Stimulated activated CD8-positive, alpha-beta memory T cell treated with anti-CD3 and anti-CD28 coated beads, Interleukin-4, amount 100 ng/mL, for 4 hours (primary cell): ENCODE measurements at places on chromosomes 4 and X.

DNA sequence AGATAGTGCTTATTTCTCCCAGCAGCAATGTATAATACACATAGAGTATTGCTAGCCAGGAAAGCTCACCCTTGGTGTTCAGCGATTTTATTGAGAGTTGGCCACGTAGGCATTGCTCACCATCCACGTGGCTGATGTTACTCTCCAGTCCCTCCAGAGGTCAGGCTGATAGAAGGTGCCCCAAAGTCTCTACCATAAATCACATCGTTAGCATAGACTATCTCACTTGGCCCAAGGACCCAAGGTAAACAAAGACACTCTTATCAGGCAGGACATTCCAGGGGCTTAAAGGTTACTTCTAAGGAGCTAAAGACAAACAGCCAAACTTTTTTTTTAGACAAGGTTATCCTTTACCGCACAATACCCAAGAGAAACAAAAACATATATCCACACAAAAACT lies 30.3 kb upstream of the RGN start:
- no peak for DNase-seq

DNA sequence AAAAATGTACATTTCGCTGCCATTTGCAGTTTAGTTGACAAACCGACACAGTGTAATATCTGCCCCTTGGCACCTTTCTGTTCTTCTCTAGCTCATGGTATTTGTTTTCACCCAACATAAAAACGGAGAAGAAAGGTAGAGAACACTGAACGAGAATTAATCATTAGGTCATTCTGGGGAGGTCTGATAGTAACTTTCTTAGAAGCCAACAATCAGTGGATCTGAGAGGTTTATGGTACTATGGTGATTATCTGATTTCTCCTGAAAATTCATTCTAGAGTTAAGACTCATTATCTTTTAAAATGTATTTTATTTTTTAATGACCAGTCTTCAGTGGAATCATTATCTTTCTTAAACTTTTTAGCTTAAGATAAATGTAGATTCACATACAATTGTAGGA lies 8.5 kb downstream of the RAPGEF2 start:
- no peak for DNase-seq

- DNase-seq = no peak
Observed at GRCh38 chr4:88751258-88752075, 53.8 kb upstream of the NAP1L5 start.

DNA sequence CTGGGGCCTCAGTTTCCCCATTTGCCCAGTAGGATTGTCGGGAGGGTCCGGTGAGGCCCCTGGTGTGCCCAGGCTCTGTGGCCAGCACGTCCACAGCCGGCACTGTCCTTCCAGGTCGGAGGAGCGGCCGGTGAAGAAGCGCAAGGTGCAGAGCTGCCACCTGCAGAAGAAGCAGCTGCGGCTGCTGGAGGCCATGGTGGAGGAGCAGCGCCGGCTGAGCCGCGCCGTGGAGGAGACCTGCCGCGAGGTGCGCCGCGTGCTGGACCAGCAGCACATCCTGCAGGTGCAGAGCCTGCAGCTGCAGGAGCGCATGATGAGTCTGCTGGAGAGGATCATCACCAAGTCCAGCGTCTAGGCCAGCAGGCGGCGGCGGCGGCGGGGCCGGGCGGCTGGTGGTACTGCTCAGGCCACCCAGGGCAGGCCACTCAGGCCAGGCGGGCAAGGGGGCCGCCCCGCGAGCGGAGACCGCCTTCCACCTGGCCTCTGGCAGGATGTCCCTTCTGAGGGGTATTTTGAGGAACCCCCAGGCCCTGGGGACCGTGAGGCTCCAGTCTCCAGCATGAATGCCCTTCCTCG lies 6.7 kb downstream of the MSANTD1 start:
- DNase-seq = no peak

- DNase-seq = no peak
Observed at GRCh38 chr4:181698221-181698620, 545.0 kb upstream of the TENM3 start.

DNA sequence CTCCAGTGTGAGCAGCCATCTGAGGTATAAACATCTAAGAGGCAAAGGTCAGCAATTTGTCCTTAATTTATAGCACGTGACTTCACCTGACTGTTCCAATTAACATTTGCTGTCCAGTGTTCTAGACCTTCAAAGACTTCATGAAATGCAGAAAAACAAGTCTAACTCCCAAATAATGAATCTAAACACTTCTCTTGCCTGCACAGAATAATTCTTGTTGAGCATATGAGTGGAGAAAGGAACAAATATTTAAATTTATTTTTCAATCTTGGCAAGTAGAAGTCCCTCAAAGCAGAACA lies 12.0 kb downstream of the RFC1 start:
- no peak for DNase-seq

DNA sequence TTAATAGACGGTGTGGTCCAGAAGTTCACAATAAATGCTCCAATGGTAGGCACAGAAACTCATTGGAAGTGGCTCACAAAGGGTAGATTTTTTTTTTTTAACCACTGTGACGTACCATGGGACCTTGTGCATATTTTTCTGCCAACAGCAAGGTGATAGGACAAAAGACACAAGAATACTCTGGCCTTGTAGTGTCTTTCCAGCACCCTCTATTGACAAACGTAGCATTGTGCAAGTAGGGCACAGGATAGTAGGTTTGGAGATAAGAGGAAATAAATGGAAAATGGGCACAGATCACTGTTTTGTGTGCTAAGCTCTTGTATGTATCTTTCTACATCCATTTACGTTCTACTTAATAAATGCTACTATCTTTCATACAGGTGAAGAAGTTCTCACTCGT lies 2054.9 kb downstream of the PCDH7 start:
- DNase-seq = no peak

GRCh38 chr4:99832321-99832720 lies 15.7 kb downstream of the DAPP1 start:
- DNase-seq = no peak

- DNase-seq = no peak
Observed at GRCh38 chr4:168694667-168695066, 197.8 kb downstream of the PALLD start.

- DNase-seq = no peak
Observed at GRCh38 chr4:22091906-22092305, 143.3 kb upstream of the KCNIP4 start.

DNA sequence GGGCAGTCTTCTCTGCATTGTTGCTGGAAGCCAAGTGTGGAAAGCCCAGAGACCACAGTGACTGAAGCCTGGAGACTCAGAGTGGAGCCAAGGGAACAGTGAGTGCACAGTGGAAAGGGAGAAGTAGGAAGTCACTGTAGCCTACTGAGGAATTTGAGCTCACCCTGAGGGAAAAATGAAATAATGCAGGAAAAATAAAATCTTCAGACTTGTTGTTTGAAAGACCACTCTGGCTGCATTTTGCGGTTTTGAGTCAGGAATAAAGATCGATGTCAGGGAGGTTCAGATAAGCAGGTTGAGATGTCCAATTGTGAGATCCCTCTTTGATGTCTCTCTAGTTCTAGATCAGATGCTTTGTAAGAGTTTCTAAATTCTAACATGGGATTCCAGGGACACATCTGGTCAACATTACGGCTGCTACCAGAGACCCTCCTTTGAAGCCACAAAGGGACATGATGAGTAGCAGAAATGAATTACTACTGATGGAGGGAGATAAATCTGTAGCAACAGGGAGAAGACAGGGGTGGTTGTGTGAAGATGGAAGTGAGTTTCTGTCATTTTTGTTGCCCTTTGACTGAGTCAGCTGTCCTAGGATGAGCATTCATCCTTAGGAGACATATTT lies 8.4 kb downstream of the ADH4 start:
- DNase-seq = no peak

DNA sequence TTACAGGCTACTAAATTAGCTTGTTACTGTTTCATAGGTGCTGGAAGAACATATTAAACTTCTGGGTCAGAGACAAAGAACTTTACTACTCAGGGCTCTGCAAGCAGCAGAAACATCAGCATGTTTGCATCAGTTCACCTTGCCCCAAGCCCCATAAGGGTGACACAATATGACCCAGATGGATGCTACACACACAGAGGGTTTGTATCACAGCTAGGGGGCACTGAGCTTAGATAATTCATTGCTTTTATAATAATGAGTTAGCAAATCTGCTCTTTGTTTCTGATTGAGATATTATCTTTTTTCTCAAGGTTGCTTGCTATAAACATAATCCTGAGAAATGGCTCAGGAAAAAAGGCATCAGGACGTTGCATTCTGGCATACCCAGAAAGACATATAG lies 4.8 kb upstream of the SYNPO2 start:
- DNase-seq = no peak

- no peak for DNase-seq
Observed at GRCh38 chr4:36786519-36786918, 458.0 kb upstream of the NWD2 start.

DNA sequence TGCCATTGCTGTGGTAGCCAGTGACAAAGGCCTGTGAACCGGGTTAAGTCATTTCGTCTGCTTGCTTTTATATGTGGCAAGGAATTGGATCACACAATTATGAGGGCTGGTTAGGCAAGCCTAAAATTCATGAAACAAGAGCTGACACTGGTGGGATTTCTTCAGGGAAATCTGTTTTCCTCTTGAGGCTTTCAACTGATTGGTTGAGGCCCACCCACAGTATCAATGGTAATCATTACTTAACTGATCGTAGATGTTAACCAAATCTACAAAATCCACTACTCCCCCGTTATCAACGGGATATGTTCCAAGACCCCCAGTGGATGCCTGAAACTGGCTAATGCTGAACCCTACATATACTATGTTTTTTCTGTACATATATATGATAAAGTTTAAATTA lies 13.0 kb downstream of the RBMX2 start:
- DNase-seq = no peak

DNA sequence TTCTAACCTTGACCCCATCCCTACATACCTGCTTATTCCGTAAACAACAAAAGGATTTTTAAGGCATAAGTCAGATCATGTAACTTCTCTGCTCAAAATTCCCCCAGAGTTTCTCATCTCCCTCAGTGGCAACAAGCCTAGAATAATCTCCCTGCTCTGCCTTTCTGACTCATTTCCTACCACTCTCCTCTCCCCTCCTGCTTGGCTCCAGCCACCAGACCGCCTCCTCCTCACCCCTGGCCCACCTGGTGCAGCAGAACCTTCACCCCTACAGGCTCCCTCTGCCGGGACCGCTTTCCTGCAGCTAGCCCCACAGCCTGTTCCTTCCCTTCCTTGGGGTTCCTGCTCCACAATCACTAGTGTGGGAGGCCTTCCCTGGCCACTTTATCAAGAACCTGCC lies 32.1 kb downstream of the TSPAN5 start:
- DNase-seq = no peak

GRCh38 chrX:6777238-6778002 lies 242.5 kb upstream of the VCX3A start:
- DNase-seq = no peak

DNA sequence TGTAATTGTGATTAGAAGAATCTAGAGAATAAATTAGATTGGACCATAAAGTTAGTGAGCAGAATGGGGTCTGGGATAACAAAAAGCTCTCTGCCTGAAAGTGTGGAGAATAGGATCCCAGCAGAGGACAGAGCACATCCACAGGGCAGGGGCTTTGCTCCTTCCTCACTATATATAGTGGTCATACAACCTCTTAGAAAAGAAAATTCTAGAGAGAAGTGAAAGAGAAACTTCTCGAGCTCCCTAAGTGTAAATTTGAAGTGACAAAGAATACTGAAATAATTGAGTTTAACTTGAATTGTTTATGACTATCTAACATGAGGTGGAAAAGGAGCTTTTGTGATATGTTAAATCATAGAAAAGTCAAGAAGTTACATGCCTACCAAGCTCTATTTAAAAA lies 14.9 kb downstream of the ADAM29 start:
- no peak for DNase-seq

DNA sequence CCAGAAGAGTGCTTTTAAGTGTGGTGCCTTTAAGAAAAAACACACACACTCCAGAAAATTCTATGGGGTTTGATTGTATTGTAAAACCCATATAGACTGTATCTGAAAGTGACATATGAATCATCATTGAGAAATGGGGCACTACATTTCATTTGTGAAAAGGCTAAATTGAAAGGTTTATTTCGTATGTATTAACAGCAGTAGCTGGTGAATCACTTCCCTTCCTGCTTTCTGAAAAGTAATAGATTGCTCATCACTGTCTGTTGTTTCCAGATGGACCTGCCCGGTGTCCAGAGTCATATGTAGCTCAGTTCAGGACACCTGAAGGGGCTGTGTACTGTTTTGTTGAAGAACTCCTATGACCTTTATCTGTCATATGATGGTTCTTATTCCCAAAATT lies 28.1 kb upstream of the HPRT1 start:
- DNase-seq = no peak

DNA sequence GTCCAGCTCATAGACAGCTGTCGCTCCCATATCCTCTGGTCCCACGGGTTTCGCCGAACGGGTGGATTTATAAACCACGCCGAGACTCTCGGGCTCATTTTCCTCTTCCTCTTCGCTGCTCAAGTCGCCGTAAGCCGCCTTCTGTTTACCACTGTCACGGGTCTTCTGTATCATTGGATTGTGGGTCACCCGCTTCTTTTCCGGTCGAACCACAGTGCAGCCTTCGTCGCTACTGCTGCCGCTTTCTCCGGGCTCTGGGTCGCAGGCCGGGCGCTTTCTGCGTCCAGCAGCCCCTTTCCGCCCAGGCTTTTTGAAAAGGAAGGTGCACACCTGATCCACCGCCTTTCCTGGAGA lies 311 bp downstream of the RNF113A start:
- peak; percentile 7 for DNase-seq

DNA sequence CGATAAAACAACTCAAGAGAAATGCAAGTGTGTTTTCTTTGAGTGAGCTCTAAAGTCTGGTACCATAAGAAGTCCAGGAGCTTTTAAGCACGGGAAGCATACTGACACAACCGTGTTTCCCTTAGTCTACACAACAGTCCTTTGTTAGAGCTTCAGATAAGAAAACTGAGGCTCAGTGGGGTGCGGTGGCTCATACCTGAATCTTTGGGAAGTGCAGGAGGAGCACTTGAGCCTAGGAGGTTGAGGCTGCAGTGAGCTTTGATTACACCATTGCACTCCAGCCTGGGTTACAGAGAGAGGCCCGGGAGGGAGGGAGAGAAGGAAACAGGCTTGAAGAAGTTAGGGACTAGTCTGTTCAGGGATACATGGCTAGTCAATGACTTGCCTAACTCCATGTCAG lies 21.9 kb downstream of the LEF1 start:
- DNase-seq = no peak

DNA sequence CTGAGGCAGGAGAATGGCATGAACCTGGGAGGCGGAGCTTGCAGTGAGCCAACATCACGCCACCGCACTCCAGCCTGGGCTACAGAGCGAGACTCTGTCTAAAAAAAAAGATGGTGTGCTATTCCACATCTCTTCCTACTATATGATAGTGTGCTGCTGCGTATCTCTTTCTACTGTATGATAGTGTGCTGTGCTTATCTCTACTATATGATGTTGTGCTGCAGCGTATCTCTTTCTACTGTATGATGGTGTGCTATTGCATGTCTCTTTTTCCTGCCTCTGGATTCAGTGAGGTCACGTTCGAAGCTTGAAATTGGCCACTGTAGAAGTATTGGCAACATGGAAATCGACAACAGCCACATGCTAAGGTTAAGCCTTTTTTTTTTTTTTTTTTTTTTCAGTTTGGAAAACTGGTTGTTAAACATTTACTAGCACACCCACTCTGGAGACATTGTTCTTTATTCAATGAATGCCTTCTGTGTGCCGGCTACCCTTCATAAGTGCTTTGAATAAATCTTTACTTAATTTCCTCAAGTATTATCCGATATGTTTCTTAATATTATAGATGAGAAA lies 31.0 kb downstream of the ARFIP1 start:
- no peak for DNase-seq

- DNase-seq = no peak
Observed at GRCh38 chr4:70405765-70406164, 8.0 kb downstream of the OPRPN start.

- DNase-seq = no peak
Observed at GRCh38 chr4:26410385-26411293, 79.6 kb downstream of the CCKAR start.

- DNase-seq = no peak
Observed at GRCh38 chr4:153146961-153147360, 57.3 kb upstream of the TRIM2 start.
